Posterior vena cava (tissue), 2 donors: ENCODE measurements at places on chromosomes 13 and 19. TPM values are rescaled to one million over a fixed set of nuclear protein-coding genes. Genes with fewer than 3 reads are reported as not detected.

DHPS gene
- 47.2 TPM for total RNA-seq

OR7C1 gene
- not detected for total RNA-seq

SBK3 gene
- not detected for total RNA-seq

SRRM5 gene
- 0.23 TPM for total RNA-seq

SCEL gene
- total RNA-seq, result not detected

KLK7 gene
- not detected for total RNA-seq

RASAL3 gene
- total RNA-seq, result 2.3 TPM

CEACAM4 gene
- 2.9 TPM for total RNA-seq

GPR12 gene
- total RNA-seq, result 0.10 TPM

CEACAM6 gene
- total RNA-seq, result not detected

TEX29 gene
- 0.29 TPM for total RNA-seq

DCLK1 gene
- total RNA-seq, result 112 TPM

SNRPD2 gene
- total RNA-seq, result 244 TPM

FUT2 gene
- total RNA-seq, result not detected

FUT1 gene
- total RNA-seq, result 1.5 TPM

ZNF835 gene
- total RNA-seq, result 2.0 TPM

GPR183 gene
- 14.7 TPM for total RNA-seq

TMEM190 gene
- not detected for total RNA-seq

STAP2 gene
- total RNA-seq, result 2.1 TPM

FAM216B gene
- total RNA-seq, result 0.23 TPM

CCDC122 gene
- 5.8 TPM for total RNA-seq

LHFPL6 gene
- 213 TPM for total RNA-seq

TNFSF11 gene
- not detected for total RNA-seq

GDF15 gene
- total RNA-seq, result 4.5 TPM

EDDM13 gene
- total RNA-seq, result not detected

ZNF497 gene
- total RNA-seq, result 0.69 TPM

GAMT gene
- 8.7 TPM for total RNA-seq

ZNF160 gene
- 23.1 TPM for total RNA-seq
